ENCODE measurements at places on chromosomes 13 and 19.
A peak's percentile ranks its signal among the peaks of the same experiment; 100 is the strongest.

DNA sequence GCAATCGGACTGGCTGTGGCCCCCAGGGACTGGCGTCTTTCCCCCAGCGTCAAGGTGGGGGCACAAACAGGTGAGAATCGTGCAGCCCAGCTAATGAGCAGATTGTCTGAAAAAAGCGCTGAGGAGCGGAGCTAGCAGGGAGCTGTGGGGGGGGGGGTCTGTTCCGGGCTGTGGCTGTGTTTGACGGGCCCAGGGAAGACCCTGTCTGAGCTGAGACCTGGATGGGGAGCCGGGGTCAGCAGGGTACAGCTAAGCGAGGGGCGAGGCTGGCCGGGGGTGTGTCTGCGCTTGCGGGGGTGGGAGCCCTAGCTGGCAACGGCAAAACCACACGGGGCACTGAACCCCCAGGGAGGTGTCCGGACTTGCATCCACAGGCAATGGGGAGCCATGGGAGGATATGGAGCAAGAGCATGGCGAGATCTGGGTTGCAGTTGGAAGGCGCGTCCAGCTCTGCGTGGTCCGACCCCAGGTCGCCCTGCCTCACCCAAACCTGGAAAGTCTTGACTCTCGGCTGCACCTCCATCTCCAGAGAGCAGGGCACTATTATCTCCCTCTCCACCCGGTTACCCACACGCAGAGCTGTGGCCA lies 4.6 kb downstream of the LINGO3 start:
- DNase-seq, result no peak

DNA sequence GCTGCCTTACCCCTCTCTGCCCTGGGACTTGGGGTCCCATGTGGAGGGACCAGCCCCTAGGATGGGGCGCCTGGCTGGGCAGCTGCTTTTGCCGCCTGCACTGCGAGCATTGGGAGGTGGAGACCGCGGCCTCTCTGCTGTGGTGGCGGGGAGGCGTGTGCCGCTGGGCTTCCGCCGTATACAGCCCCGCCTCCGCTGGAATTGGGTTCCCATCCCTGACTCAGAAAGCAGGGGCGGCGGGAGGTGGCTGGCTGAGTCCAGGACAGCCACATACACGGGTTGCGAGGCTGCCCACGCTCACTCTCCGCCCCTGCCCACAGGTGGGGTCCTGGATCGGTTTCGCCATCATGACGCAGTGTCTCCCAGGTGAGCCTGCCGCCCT lies 6.6 kb downstream of the NDUFB7 start:
- no peak for DNase-seq

DNA sequence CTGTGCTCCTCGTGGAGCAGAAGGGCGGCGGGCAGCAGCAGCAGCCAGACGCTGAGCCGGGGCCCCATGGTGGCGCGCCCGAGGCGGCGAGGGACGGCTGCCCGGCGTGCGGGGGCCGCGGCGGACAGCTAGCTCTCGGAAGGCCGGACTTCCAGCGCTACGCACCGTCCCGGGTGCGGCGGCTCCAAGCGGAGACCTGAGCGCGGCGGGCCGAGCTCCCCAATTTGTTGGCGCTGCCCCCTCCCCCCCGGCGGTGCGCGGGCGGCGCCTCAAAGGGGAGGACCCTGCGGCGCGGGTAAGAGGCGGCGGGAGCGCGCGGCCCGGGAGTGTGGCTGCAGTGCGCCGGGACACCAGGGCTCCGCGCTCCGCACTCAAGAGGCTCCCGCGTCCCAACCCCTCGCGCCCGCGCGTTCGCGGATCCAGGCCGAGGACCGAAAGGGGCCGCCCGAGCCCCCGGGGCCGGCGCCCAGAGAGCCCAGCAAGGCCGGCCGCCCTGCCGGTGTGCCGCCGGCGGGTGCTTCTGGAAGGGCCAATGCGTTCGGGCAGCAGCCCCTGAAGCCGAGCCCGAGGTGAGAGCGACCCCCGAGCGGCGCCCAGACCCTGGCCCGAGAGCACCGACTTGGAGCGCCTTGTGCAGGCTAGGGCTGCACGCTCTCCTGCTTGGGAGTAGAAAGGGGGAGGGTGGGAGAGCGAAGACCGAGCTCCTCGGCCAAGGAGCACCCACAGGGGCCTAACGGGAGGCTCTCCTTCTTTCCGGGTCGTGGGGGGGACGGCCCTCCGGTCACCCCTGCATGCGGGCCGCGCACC lies at the start of the genes COL4A1 and COL4A2:
Gene COL4A1 (minus strand): TSS at position 198 of the 807 bp plus-strand sequence. CDS start 130 bp downstream, at position 68.
Gene COL4A2 (plus strand): TSS at position 325 of the 807 bp plus-strand sequence. CDS start 620 bp downstream, outside the sequence.
- no peak for DNase-seq

GRCh38 chr13:57982782-57983181 lies 351.2 kb downstream of the PCDH17 start:
- no peak for DNase-seq

DNA sequence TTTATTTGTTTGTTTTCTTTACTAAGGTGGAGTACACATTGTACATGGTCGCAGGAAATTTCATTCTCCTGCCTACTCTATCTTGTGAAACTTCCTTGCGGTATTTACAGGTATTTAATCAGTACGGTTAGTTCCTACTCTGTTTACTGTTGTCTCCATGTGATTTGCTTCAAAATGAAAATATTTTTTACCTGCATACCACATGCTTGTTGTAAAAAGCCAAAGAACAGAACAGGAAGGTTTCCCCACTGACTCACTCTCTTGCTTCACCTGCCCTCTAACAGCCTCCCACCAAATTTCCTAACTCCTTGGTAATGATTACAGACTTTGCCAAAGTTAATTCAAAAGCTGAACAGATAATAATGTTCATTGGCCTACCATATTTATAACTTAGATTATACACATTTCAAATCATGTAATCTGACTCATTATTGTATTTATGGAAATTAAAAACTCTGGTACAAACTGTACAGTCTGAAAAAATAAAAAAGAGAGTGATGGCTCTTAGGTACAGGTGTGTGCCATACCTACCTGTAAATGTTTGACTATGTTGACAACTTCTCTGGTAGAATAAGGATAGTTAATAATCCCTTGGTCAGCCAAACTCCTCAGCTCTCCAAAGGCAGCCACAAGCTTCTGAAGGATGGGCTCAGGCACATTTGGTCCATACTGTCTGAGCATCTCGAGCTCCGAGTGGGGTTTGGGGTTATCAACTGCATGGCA lies 239.9 kb downstream of the VWA8 start:
- DNase-seq, result no peak

DNA sequence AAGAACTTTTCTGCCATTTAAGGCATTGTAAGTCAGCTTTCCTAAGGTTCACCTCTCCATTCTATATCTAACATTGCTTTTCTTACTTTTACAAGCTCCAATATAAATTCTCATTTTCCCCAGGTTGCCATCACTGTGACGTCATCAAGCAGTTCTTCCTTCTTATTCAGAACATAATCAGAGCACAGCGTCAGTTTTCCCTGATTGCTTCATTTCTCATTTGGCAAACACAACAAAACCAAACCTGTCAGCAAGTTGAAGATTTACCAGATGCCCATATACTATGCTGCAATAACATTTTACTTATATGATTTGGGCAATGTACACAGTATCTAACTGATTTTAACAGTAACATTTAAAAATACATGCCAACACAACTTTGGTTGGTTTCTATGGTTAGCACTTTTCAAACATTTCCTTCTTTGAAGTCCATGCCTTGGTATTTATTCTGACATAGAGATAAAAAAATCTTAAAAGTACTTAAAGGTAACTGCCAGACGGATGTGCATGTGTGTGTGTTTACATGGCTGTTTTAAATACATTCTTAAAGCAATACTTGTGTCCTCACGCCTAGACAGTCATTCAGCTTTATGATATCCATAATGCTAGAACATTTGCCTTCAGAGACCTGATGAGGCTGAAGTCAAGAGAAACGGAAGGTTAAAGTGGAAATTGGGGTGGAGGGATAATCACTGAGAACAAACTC lies 264.0 kb downstream of the KLF12 start:
- DNase-seq, result no peak

DNA sequence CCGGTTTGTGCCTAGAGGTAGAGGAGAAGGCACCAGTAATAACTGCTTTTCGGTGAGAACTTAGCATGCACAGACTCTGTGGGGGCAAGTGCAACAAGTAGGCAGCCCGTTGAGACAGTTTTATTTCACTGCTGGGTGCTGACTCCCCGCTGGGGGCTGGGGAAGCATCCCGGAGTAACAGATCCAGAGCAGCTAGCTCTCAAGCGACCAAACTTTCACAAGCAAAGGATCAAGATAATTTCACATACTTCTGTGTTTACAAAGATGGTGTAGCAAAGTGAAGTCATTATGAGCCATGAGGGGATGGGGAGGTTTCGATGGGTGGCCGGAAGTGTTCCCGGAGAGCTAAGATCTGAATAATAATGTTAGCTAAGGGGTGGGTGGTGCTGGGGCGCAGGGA lies 2.8 kb downstream of the NACC1 start:
- no peak for DNase-seq

DNA sequence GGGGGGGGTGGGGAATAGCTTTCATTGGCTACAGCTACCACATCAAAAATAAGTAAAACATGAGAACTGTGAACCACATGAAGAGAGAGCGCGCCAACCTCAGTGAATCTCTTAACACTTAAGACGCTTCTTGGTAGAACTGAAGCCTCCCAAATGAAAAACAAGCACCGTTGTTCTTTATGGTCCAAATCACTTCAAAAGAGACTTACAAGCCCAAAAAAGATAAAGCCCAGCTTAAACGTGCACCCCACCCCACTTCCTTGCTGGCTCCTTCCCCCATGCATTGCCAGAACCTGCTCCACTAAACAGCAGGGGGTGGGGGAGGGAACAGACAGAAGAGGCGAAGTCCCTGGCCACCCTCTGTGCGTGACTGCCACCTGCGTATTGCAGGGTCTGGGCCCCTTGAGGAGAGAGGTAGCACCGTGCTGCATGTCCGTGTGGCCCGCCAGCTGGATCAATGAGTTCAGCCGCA lies 479.1 kb downstream of the FOXO1 start:
- no peak for DNase-seq

- no peak for DNase-seq
Observed at GRCh38 chr19:43124360-43124759, 41.9 kb upstream of the PSG2 start.

DNA sequence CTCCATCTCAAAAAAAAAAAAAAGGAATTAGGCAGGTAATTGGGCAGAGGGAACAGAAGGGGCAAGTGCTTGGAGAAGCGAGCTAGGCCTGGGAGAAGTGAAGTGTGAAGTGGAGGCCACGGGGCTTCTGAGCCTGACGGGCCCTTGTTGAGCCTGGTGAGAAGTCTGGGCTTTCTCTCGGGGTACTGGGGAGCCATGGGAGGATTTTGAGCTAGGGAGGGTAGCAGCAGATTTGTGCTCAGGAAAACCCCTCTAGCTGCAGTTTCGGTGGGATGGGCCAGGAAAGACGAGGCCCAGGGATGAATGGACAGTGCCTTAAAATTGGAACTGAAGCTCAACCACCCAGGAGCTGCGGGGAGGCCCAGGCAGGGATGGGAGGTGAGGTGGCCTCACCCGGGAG lies 8.0 kb downstream of the POLR1G start:
- no peak for DNase-seq

DNA sequence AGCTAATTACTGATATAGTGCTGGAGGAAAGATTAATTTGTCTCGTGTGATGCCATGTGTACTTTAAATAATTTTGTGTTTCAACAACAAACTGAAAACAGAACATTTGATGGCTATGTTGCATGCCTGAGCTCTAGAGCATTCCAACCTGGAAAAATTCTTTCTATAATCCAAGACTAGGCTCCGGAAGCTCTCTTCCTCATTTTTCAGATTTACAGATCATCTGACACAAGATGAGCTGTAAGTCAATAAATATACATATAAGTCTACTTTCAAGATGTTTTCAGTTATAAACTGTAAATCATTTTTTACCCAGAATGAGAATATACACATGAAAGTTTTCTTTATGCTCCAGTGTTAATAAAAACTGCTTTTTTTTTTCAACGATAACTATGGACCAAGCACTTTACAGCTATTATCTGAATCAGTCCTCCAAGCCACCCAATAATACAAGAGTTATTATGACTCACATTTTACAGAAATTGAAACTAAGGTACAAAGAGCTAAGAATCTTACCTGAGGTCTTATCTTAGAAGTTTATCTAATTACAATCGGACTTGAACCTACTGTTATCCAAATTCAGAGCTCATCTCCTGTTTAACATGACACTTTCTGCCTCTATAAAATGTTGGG lies 6.4 kb upstream of the FOXO1 start:
- no peak for DNase-seq

GRCh38 chr13:27080018-27080948 lies 91.3 kb downstream of the USP12 start:
- no peak for DNase-seq

GRCh38 chr13:59374691-59375090 lies 789.0 kb downstream of the DIAPH3 start:
- no peak for DNase-seq

- no peak for DNase-seq
Observed at GRCh38 chr13:51432576-51432975, 20.3 kb downstream of the INTS6 start.

DNA sequence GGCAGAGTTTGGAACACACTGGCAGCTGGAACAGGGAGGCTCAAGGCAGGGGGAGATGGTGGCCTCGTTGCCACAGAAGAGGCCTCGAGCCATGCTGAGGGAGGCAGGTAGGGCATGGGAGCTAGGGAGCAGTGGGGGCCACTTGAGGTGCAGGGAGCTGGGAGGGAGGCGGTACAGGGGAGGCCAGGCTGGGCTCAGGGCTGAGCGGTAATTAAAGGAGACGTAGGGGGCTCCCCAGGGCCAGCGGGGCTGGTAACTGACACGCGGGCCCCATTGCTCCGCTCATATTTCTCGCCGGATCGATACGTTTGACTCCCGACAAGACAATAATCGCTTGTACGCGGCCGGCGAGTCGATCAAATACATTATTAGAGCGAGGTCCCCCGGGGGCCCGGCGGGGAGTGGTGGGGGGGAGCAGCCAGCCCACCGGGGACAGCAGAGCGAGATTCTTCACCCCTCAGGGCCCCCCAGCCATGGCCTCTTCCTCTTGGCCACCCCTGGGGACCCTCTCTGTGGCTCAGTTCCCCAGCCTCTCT lies 2.4 kb upstream of the POU2F2 start:
- no peak for DNase-seq

- no peak for DNase-seq
Observed at GRCh38 chr13:106349080-106349931, 186.2 kb downstream of the EFNB2 start.

GRCh38 chr19:18865973-18866799 lies 29.8 kb downstream of the CERS1 start:
- DNase-seq, result peak; percentile 69

DNA sequence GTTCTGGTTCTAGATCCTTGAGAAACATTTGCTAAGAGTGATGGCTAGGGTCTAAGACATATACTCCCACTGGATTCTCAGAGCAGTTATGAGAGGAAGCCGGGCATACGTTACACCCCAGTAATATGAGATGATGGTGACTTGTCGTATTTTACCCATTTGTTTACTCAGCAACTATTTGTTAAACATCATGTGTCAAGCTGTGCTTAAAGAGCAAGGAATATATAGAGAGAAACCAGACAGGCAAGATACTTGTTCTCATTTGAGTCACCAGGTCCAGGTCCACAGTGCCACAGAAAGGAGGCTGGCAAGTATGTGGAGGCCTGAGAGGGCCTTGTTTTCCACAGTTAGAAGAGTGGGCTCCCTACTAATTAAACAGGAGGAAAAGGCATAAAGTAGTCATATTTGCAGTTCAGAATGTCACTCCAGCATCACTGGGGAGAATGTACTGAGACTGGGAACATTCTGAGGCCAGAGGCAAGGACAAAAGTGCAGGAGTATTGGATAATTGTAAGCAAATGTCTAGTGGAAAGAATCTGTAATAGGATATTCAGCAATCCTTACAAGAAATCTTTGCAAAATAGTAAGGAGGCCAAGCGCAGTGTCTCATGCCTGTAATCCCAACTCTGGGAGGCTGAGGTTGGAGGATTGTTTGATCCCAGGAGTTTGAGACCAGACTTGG lies 142.2 kb downstream of the IRS2 start:
- DNase-seq, result no peak

Measured in GM12865 (cell line).